Activated CD4-positive, alpha-beta memory T cell treated with anti-CD3 and anti-CD28 coated beads for 36 hours (primary cell): ENCODE measurements at places on chromosomes 13 and 19. TPM values are rescaled to one million over a fixed set of nuclear protein-coding genes. Genes with fewer than 3 reads are reported as not detected.

The SUGP1 gene
- 44.0 TPM for total RNA-seq

The SIPA1L3 gene
- 12.1 TPM for total RNA-seq

The CFD gene
- total RNA-seq = 0.63 TPM

The GIPR gene
- 8.3 TPM for total RNA-seq

The IGFL3 gene
- total RNA-seq = not detected

The RAB3D gene
- total RNA-seq = 12.5 TPM

The CYP2F1 gene
- total RNA-seq = not detected

The CPB2 gene
- not detected for total RNA-seq

The MAMSTR gene
- 0.85 TPM for total RNA-seq

The KCTD15 gene
- total RNA-seq = 11.8 TPM

The FAM83E gene
- total RNA-seq = 2.4 TPM

The KLK14 gene
- 0.76 TPM for total RNA-seq

The MCEMP1 gene
- total RNA-seq = not detected

The SNRNP70 gene
- total RNA-seq = 190 TPM

The IFNL3 gene
- 0.34 TPM for total RNA-seq

The NAPSA gene
- 99.8 TPM for total RNA-seq

The BRSK1 gene
- 5.6 TPM for total RNA-seq

The GNA15 gene
- total RNA-seq = 78.4 TPM

The TRAPPC2B gene
- total RNA-seq = 3.3 TPM

The C19orf85 gene
- not detected for total RNA-seq

The SUGP2 gene
- total RNA-seq = 102 TPM

The FAM216B gene
- not detected for total RNA-seq

The IGFLR1 gene
- 90.1 TPM for total RNA-seq

The PLIN4 gene
- 0.02 TPM for total RNA-seq

The COMP gene
- not detected for total RNA-seq

The RGL3 gene
- total RNA-seq = not detected

The ZNF441 gene
- 6.4 TPM for total RNA-seq

The ZIM2 gene
- not detected for total RNA-seq

The GAPDHS gene
- total RNA-seq = not detected

The STOML3 gene
- not detected for total RNA-seq

The POU2F2 gene
- total RNA-seq = 55.6 TPM

The MEX3D gene
- 6.0 TPM for total RNA-seq

The TEX101 gene
- not detected for total RNA-seq

The SHISA2 gene
- 0.17 TPM for total RNA-seq

The COX7A1 gene
- not detected for total RNA-seq

The ZNF154 gene
- 0.61 TPM for total RNA-seq

The BCL3 gene
- total RNA-seq = 75.0 TPM

The PSG3 gene
- total RNA-seq = not detected
